ENCODE measurements at places on chromosomes 2 and 18.

GRCh38 chr18:79404567-79404910, 8.8 kb downstream of the NFATC1 start:
- DNase-seq, result no peak

GRCh38 chr2:28053597-28053996, 163.1 kb downstream of the BABAM2 start:
- DNase-seq, result no peak

DNA sequence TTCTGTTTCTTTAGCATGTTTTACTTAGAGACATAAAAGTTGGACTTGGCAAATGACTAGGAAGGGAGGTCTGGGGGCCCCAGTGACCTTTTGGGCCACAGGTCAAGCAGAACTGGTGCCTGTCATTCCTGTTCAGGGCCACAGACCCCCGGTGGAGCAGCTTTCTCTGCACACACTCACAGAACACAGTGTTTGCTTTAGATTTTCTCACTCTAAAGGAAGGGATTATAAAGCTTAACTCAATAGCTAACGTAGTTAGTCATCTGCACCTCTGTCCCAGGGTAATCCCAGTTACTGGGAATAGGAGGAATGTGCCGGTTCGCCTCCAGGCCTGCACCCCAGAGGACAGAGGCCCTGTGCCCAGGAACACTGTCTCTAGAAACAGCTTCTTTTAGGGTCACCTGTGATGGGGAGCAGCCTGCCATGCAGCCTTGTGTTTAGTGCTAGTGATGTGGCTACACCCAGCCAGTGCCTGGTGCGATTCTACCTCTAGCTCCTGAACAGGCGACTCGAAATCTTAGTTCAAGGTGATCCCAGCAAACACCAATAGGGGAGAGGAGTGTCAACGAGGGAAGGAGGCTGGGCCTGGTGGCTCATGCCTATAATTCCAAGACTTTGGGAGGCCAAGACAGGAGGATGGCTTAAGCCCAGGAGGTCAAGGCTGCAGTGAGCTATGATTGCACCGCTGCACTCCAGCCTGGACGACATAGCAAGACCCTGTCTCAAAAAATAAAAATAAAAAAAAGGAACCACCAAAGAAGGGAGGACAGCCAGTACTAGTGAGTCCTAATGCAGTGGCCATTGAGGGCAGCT, 11.6 kb downstream of the SPATA3 start:
- no peak for DNase-seq

GRCh38 chr2:240629619-240629967, 4.3 kb downstream of the GPR35 start:
- DNase-seq, result no peak

DNA sequence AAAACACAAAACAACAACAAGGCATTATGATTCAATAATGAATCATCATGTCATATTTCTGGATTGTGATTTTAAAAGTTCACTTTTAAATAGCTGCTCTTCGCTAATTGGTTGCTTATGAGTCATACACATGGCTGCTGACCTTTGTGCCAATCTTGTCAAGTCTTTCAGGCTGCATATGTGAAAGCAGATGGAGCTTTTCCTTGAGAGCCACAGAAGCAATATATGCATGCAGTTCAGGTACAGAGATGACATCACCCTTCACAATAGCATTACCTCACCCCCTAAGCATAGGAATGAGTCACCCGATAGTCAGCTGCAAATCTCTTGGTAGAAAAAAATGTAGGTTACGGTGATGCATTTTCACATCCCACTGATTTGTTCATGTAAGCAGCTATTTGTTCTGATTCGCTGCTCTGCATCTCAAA, 27.2 kb downstream of the EIF2AK3 start:
- DNase-seq, result peak; percentile 54

- DNase-seq, result no peak
These were observed 60.0 kb upstream of the EPAS1 start for GRCh38 chr2:46236876-46237859.

- DNase-seq, result no peak
These were observed 21.8 kb downstream of the ZAP70 start for GRCh38 chr2:97735161-97735561.
